ENCODE measurements at places on chromosomes 4 and X. TPM values are rescaled to one million over a fixed set of nuclear protein-coding genes. Genes with fewer than 3 reads are reported as not detected.

The MND1 gene
- 20.2 TPM for total RNA-seq

The S100G gene
- total RNA-seq = not detected

The REPS2 gene
- 0.11 TPM for total RNA-seq

The ZNF711 gene
- 0.11 TPM for total RNA-seq
